Glomerular endothelial cell (primary cell): ENCODE measurements at places on chromosomes 11 and 22.

- no peak for DNase-seq
These were observed 50.1 kb upstream of the WNT11 start for GRCh38 chr11:76256448-76256847.

GRCh38 chr22:30453731-30454510 lies 17.9 kb downstream of the SEC14L3 start:
- DNase-seq = no peak

- DNase-seq = no peak
These were observed 470 bp downstream of the C11orf98 start for GRCh38 chr11:62664405-62665074.

DNA sequence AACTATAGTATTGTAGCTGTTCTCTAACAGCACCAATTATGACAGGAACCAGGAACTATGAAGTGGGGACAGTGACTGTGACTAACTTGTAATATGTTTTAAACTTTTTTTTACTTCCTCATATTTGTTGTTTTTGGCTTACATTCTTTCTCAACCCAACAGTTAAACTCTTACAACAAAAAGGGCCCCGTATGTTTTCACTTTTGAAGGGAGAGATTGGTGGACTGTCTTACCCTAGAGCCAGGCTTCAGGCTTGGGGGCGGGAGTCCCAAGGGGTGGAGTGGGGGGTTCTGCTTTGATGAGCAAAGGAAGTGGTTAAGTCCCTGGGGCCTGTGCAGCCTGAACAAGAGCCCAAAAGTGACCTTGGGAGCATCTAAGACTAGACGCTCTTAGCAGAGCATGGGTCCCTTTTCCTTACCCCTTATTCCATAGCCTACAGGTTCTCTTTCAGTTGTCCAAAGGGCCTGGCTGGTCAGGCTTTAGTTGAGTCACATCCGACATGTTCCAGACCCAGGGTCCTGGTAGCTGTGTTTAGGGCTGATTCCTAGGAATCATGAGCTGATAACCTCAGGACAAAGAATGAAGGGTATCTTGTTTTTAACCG lies 38.8 kb downstream of the STIM1 start:
- no peak for DNase-seq

GRCh38 chr22:22230438-22230837 lies 14.1 kb upstream of the VPREB1 start:
- DNase-seq = no peak
